Dermis lymphatic vessel endothelial cell (primary cell): ENCODE measurements at places on chromosomes 4 and X. TPM values are rescaled to one million over a fixed set of nuclear protein-coding genes. Genes with fewer than 3 reads are reported as not detected.

The MAGEB6B gene
- total RNA-seq: not detected in 2 replicates

The NHS gene
- total RNA-seq: under 0.01 and 0.17 TPM in 2 replicates

The COL25A1 gene
- under 0.01 and 0.26 TPM in 2 replicates for total RNA-seq

The FAM47A gene
- not detected in 2 replicates for total RNA-seq

The KIT gene
- 0.60 and 1.1 TPM in 2 replicates for total RNA-seq

The ZCCHC18 gene
- total RNA-seq: 0.98 and 2.9 TPM in 2 replicates

The APOOL gene
- 7.8 and 8.5 TPM in 2 replicates for total RNA-seq

The TRIM2 gene
- total RNA-seq: 11.9 and 12.0 TPM in 2 replicates

The KLHL13 gene
- total RNA-seq: 0.34 and 0.54 TPM in 2 replicates

The BST1 gene
- total RNA-seq: 16.5 and 77.7 TPM in 2 replicates

The ENAM gene
- not detected in 2 replicates for total RNA-seq

The SPANXN3 gene
- not detected in 2 replicates for total RNA-seq

The VGLL1 gene
- not detected in 2 replicates for total RNA-seq

The CSAG3 gene
- not detected in 2 replicates for total RNA-seq

The CLCN4 gene
- 4.9 and 5.0 TPM in 2 replicates for total RNA-seq

The SMIM10L2A gene
- total RNA-seq: 0.76 and 0.95 TPM in 2 replicates

The GLRB gene
- total RNA-seq: 6.0 and 19.3 TPM in 2 replicates

The MAGEC2 gene
- not detected in 2 replicates for total RNA-seq

The SSX4B gene
- not detected in 2 replicates for total RNA-seq

The GAGE12H gene
- not detected in 2 replicates for total RNA-seq

The FRG2 gene
- total RNA-seq: not detected in 2 replicates

The AKAP14 gene
- total RNA-seq: not detected in 2 replicates

The TMEM47 gene
- total RNA-seq: 4.1 and 6.4 TPM in 2 replicates
